ENCODE measurements at places on chromosomes 5 and 9.

- DNase-seq, result no peak
These were observed 691 bp downstream of the DMXL1 start for GRCh38 chr5:119071561-119071995.

- peak; percentile 86 for DNase-seq
These were observed at the start of gene SNAPC4 for GRCh38 chr9:136400038-136400834. Gene SNAPC4, minus strand, starts transcription at chr9:136400170. Its CDS starts 1,742 bp downstream, at chr9:136398428.

GRCh38 chr5:180330810-180331646 lies 22.1 kb downstream of the GFPT2 start:
- DNase-seq, result no peak

DNA sequence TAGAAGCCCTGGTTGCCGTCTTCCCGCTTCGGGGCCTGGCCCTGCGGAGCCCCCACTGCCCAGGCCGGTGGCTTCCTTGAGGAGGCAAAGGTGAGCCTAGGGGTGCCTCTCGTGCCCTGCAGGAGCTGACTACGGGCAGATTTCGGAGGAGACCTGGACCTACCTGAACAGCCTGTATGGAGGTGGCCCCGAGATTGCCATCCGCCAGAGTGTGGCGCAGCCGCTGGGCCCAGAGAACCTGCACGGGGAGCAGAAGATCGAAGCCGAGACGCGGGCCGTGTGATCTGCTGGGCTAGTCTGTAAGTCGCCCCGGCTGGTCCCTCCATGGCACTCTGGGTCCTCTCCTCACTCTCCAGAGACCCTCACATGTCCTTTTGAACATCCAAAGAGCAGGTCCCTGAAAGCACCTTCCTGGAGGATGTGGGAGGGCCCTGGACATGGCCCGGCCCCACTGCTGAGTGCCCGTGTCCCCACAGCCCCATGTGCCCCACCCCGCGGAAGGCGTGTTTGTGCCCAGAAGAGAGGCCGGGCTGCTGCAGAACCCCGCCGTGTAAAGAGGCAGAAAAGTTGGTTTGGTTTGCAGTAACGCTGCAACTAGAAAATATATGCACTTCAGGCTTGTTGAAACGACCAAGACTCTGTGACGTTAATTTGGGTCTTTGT lies 44.9 kb downstream of the USP20 start:
- DNase-seq, result no peak

DNA sequence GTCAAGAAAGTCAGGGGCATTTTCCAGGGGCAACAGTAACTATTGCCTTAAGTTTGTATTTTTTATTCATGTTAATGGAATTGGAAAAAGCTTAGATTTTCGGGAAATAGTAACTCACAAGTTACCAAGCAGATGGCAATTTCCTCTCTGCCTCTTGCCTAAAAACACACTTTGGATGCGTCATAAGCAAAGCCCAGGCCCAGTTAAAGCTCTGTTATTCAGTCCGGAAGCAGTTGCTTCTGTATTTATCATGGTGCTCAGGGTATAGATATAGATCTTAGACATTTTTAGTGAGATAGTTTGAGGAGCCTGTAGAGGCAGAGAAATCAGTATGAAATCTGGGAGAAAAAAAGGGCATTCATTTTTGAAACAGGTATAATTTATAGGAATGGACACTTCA lies 260.3 kb upstream of the TNC start:
- DNase-seq, result no peak

- DNase-seq, result no peak
These were observed 263.3 kb upstream of the IL12B start for GRCh38 chr5:159593518-159594073.

GRCh38 chr9:108615152-108615551 lies 240.6 kb downstream of the ACTL7B start:
- DNase-seq, result no peak

DNA sequence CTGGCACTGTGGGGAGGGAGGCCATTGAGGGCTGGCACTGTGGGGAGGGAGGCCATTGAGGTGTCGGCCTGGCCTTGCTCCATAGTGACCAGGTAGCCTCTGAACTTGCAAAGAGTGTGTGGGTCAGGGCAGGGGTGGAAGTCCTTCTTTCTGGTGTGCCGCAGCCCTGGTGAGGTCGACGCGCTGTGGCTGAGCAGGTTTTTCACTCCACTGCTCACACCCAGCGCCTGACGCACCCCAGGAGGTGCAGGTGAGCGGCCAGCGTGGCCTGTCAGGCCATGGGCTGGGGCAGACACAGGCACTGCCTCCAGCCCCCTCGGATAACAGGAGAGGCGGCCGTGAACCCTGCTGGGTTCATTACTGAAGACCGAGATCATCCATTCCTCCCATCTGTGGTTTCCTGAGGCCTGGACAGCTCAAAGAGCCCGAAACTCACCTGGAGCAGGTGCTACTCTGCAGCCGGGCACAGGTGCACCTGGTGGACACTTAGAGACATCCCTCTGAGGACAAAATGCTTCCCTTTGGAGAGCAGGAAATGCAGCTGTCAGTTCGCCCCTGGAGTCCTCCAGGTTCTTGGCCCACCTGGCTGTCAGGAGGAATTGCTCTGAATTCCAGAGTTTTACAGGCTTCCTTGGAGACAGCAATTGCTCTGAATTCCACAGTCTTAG lies 32.4 kb downstream of the LHX3 start:
- no peak for DNase-seq

All from effector memory CD8-positive, alpha-beta T cell (primary cell).